Sigmoid colon (tissue), 7 donors: ENCODE measurements at places on chromosomes 1 and 21.

DNA sequence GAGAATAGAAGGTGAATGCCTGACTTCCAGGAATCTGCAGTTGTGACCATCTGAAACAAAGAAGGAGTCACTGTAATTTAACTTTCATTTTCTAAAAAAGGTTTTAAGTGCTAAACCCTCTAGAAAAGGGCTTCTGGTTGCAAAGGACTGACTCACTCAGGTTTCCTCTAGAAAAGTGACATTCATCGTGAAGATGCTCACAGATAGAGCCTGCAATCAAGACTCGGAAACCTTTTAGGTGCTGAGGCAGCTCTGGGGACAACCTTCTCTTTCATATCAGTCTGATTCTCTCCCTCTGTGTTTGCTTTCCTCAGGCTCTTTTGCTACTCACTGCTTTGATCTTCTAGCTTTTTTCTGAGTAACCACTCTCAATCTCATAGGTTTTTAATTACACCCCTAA, 8.2 kb downstream of the BCL9 start:
- no peak overlapping the region for H3K27ac ChIP-seq
- H3K27me3 ChIP-seq = no peaks in the 10 kb centered on the region
- H3K36me3 ChIP-seq = no peaks in the 10 kb centered on the region
- peaks cover 17% of the 10 kb centered on the region for H3K4me1 ChIP-seq
- DNase-seq = no peak

DNA sequence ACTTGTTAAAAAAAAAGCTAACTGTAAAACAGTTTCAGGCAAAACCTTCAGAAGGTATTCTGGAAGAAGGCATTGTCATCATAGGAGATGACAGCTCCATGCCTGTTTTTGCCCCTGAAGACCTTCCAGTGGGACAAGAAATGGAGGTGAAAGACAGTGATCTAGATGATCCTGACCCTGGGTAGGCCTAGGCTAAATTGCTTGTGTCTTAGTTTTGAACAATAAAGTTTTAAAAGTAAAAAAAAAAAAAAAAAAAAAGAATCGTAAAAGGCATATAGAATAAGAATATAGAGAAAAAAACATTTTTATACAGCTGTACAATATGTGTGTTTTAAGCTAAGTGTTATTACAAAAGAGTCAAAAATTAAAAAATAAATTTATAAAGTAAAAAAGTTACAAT, 106.6 kb upstream of the PLXNA2 start:
- H3K27ac ChIP-seq = no peak overlapping the region
- H3K36me3 ChIP-seq = no peaks in the 10 kb centered on the region
- H3K4me3 ChIP-seq = no peak overlapping the region
- no peaks in the 10 kb centered on the region for H3K27me3 ChIP-seq

DNA sequence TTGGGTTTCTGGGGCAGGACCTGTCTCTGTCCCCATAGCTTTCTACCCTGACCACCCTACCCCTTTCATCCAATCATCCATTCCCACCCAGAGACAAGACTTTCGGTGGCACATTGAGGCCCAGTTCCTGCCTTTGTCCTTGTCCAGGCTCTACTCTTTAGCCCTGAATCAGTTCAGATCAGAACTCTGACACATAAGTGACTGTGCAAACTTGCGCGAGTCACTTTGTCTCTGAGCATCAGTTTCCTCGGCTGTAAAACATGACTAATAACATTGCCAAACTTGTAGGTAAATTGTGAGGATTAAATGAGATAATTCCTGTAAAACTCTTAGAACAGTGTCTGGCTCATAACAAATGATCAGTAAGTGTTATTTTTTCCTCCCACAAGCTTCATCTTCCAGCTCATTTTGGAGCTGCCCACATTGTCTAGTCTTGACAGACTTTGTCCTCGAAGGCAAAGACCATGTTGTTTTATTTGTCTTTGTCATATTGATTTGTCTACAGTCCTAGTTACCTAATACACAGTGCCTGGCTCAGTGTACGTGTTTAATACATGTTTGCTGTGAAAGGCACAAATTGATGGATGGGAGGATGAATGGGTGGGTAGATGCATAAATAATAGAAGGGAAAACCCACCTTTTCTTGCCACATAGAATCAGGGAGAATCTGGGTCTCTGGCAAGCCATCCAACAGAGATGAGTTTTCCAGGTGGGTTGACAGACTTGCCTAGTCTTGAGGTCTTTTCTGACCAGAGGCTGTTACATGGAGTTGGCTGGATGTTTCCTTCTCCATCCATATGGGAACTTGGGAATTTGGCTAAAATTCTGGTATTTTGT, 262.9 kb downstream of the OMA1 start:
- H3K27me3 ChIP-seq = no peaks in the 10 kb centered on the region
- no peak overlapping the region for H3K4me3 ChIP-seq
- no peak overlapping the region for H3K27ac ChIP-seq
- no peak for DNase-seq

DNA sequence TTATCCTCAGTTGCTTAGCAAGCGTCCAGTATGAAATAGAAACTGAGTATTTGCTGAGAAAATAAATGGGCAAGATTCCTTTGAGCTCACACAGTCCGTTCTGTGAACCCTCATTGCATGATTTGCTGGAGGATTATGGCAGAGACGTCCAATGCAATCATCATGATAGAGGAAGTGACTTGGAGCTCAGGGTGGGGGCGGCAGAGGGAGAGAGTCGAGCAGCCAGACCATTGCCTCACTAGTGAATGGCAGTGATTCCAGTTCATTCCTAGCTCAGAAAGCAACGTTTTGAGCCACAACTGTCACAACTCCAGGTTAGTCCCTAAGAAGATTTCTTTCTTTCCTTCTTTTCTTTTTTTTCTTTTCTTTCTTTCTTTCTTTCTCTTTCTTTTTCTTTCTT, 27.5 kb upstream of the COL9A2 start:
- no peaks in the 10 kb centered on the region for H3K36me3 ChIP-seq
- H3K4me3 ChIP-seq = peak overlapping the region; percentile 9
- no peak overlapping the region for H3K27ac ChIP-seq
- H3K4me1 ChIP-seq = no peaks in the 10 kb centered on the region
- H3K27me3 ChIP-seq = no peaks in the 10 kb centered on the region
- DNase-seq = peak; percentile 71

DNA sequence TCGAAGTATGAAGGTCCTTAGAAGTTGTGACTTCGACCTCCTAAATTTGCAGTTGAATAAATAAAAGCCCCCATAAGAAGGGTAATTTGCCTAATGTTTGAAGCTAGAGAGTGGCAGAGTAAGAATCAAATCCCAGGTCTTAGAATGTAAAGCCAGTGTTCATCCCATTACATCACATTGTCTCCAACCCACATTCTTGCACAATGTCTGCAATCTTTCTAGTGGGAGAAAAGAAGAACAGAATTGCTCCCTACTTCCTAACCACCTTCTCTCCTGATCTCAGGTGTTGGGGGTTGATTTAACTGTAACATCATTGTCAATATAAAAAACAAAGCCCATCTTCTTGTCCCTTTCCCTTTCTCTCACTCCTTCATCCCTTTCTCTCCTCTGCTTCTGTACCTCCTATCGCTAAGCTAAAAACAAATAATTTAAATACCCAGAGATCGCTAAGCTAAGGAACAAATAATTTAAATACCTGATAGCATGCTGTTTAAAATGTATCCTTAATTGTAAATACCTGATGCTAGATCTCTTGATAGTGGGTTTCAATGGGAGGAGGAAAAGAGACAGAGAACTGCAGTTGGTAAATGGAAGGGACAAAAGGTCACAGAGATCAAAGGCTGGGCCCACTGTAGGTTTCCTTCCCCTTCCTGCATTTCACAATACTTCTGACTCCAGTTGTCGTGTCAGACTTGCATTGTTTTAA, 32.1 kb upstream of the CCDC190 start:
- no peaks in the 10 kb centered on the region for H3K4me1 ChIP-seq
- H3K36me3 ChIP-seq = no peaks in the 10 kb centered on the region
- no peak overlapping the region for H3K4me3 ChIP-seq
- DNase-seq = no peak
- H3K27me3 ChIP-seq = no peaks in the 10 kb centered on the region
- no peak overlapping the region for H3K27ac ChIP-seq

GRCh38 chr1:8127171-8127641, 101.1 kb upstream of the ERRFI1 start:
- H3K4me3 ChIP-seq = no peak overlapping the region
- peak overlapping the region; percentile 88 for H3K27ac ChIP-seq

DNA sequence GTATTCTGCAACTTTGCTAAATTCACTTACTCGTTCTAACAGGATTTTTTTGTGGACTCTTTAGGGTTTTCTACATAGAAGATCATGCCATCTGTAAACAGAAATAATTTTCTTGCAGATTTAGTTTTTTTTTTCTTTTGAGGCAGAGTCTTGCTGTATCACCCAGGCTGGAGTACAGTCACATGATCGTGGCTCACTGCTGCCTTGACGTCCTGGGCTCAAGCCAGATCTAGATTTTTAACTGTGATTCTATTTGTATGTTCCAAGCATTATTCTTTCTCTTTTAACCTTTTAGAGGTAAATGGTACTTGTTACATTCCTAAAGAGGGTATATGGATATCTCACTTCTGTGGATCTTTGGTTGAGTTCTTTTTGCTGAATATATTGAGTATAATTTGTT, 18.6 kb downstream of the FABP3 start:
- no peak overlapping the region for H3K4me3 ChIP-seq
- no peaks in the 10 kb centered on the region for H3K4me1 ChIP-seq
- no peak overlapping the region for H3K27ac ChIP-seq
- no peak for DNase-seq
- H3K27me3 ChIP-seq = no peaks in the 10 kb centered on the region
- H3K36me3 ChIP-seq = peaks cover 12% of the 10 kb centered on the region

GRCh38 chr21:32381571-32381970, 11.2 kb downstream of the URB1 start:
- H3K36me3 ChIP-seq = peaks cover 15% of the 10 kb centered on the region
- H3K27ac ChIP-seq = no peak overlapping the region
- H3K4me3 ChIP-seq = no peak overlapping the region
- no peak for DNase-seq
